T-helper 9 cell (primary cell): ENCODE measurements at places on chromosomes 3 and 15.

DNA sequence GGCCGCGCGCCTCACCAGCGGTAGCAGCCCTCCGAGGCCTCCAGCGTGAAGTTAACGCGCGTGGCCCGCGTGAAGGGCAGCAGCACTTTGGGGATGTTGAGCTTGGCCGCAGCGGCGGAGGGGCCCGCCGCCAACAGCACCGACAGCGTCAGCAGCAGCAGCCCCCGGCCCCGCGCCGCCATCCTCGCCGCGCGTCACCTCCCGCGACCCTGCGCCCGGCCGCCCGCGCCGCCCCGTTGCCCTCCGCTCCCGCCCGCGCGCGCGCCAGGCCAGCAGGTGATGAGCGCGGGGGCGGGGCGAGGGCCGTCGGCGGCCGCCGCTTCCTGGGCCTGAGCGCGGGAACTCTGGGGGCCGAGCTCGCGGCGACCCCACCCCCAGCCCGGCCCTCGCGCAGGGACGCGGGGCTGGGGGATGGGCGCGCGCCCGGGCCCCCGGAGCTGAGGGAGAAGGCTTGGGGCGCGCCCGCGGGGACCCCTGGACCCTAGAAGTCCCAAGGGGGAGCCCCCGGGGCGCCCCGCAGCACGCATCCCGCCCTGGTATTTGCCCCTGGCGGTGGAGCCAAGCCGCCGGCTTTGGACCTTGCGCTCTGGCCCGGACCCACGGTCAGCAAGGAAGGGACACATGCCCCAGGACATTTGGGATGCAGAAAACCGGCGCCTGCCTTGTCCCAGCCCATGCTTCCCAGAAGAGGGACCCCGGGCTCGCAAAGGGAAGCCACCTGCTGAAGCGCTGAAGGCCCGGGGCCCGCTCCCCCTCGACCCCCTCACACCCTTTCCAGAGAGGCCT is at the start of gene NUP210:
NUP210 (minus strand) TSS at position 278 of the 786 bp plus-strand sequence; CDS start at position 182, 96 bp downstream.
- DNase-seq: peak; percentile 45

- DNase-seq: peak; percentile 24
Measured at GRCh38 chr15:80977627-80978036, 12.0 kb downstream of the MESD start.

GRCh38 chr15:54884312-54884711 is 312.4 kb downstream of the RSL24D1 start:
- DNase-seq: no peak

DNA sequence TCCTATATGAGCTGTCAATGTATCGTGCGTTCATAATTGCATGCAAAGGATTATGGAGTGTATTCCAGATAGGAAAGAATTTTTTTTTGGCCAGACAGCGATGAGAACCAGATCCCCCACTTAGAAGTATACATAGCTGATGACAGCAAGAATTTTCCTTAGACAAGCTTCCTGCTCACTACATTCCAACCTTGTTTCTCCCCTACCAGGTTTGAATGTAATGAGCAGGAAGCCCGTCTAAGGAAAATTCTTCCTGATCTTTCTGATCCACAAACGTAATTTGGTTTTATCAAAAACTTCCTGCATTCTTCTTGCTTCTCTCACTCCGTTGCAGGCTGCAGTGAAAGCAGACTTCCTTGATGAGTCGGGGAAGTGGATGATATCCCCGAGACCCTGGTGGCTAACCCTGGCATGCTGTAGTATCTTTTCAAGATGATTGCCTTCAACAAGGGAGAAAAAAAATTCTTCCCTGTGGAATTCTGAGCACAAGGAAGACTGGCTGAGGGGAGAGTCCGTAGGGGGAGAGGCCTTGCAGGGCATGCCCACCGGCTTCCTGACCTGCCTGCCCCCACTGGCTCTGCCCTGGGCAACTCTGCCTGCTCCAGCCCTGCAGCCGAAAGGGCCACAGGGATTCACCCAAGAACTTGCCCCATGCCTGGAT is 243.1 kb downstream of the TLE3 start:
- no peak for DNase-seq

DNA sequence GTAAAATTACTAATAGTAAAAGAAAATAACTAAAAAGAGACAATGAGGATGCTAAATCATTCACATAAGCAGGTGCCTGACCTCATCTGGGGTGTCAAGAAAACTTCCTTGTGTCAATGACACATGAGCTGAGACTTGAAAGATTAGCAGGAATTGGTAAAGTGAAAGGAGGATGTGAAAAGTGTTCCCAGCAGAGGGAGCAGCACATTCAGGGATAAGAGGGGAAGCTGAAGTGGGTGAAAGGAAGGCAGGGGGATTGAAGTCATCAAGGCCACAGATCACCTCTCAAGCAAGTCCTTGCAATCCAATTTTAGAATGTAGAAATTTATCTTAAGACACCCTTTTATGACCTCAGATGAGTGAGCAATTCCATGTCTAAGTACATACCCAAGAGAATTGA is 60.2 kb upstream of the ACP3 start:
- no peak for DNase-seq

DNA sequence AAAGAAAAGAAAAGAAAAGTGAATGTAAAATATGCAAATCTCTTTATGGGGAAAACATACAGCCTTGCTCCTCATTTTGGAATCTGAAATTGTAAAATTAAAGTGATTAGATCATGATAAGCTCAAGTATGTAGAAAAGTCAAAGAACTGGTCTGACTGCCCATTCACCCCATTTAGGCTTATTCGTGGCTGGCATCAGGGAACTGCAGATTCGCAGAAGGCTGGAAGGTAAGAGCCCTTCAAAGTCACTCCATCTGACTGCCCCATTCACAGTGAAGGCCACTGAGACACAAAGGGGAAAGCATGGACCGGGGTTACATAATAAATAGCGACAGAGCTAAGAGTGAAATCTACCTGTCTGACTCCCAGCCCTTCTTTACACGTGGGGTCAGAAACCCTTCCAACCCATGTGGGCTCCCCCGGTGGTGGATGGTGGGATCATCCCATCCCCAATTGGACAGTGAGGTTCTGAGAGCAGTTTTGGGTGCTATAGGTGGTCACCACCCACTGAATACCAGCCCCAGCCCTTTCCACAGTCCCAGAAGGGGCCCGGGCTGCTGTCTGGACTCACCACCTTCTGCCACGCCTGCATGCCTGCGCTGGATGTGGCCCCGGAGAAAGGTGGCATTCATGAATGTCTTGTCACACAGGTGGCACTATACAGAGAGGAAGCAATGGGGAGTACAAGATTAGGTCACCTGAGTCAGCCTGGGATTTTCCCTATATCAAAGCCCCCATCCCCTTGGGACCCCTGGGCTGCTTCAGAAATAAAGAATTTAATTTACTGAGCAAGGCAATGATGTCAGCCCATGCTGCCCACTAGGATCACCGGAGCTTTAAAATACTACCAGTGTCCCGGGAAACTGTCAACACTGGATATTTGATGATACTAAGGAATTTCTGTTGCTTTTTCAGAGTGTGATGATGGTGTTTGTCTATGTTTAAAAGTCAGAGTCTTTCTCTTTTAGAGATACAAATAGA is 17.9 kb downstream of the DZIP1L start:
- no peak for DNase-seq

- no peak for DNase-seq
Measured at GRCh38 chr3:25178672-25179071, 249.4 kb upstream of the RARB start.

DNA sequence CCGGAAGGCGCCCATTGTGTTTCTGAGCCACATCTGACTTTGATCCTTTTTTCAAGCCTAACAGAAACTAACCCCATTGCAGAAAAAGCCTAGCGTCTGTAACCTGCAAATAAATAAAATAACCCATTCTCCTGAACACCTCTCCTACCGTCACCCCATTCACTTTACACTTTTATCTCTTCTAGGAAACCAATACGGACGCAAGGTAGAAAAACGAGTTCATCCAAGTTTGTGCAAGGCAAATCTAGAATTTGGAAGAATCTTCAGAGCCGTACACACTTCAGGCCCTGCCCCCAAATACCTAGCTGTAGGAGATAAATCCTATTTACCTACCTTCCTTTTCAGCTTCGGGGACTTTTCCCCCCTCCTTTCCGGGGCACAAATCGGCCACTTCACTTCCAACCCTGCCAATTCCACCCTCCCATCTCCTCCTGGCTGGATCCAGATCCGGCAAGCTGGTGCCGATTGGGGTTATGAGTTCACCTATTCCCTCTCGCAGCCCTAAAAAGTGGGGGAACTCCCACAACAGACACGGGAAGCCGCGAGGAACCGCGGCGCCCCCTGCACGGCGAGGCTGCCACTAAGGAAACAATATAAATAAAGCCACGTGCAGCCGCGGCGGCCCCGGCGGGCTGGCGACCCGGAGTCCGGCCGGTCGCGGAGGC is 987 bp downstream of the PRTG start:
- DNase-seq: no peak

DNA sequence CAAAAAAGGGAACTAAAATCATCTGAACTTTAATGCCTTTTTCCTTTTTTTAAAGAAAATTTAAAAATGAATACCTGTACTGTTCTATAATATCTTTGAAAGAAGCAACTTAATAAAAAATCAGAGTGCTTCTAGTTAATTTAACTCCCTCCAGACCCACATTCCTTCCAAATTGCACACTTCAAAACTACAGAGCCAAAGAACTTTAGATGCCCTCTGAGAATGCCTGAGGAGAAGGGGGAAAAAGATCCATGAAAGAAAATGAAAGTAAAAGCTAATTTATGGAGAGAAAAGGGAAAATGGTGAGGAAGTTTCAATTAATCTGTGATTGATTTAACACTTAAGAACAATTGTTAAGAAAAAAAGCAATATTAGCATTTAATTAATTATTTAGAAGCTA is 1141.6 kb downstream of the IGSF11 start:
- no peak for DNase-seq

GRCh38 chr3:108130701-108131474 is 40.1 kb upstream of the CD47 start:
- DNase-seq: no peak

- no peak for DNase-seq
Measured at GRCh38 chr3:125959317-125960065, 9.5 kb upstream of the ROPN1B start.

- DNase-seq: no peak
Measured at GRCh38 chr3:6120786-6121185, 740.1 kb upstream of the GRM7 start.

DNA sequence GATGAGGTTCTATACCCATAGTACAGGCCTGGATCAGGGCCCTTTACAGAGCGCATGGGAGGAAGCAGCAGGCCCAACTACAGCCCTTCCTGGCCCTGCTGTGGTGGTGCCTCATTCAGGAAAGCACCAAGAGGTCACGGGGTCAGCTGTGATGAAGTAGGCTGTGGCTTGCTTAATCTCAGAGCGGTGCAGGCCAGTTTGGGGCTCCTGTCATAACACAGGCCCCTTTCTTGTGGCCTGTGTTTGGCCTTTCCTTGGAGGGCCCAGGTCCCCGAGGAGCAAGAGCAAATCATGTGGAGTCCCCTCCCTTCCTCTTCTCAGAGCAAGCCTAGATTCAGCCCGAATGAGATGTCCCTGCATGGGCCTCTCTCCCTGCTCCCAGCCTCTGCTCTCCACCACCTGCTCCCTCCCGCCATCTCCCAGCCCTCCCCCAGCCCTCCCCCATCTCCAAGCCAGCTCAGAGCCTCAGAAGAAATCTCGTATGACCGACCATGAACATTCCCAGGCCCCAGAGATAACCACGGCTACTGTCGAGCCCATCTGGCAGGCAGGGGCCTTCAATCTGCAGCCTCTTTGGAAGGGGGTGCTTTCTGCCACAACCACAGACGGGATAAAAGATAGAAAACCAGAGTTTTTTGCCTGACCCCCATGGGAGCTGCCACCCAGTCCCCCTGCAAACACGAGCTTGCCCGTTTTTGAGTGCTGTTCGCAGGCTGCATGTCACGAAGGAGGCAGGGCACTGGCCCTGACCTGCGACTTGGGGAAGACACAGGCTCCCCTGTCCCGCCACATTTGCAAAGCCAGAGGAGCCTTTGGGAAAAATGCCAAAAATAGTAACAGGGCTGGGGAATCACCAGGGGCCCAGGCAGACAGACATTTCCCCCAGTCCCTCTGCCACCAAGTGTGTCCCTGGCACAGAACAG is 32.3 kb upstream of the DUSP7 start:
- DNase-seq: no peak

DNA sequence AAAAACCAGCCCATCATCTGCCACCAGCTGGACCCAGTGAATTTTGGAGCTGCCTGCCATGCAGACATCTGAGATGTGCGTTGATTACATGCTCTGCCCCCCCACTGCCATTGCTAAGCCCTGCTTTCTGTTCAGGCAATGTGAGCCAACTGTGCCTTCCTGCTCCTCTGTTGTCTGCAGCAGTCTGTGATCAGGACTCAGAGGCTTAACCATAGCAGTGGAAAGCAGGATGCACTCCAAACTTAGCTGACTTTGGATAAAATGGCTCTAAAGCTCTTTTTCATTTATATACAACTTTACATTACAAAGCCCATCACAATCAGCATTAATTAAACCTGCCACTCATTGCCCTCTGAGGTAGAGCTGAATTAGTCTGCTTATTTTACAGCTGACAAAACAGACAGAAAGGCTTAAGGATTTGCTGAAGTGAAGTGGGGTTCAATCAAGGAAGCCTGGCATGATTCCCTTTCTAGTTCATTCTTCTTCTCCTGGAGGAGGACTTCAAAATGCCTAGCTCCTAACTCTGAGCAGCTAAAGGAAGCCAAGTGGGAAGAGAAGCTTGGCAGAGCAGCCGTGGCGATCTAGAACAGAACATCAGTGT is 15.7 kb upstream of the RPS27L start:
- DNase-seq: no peak

GRCh38 chr15:65249641-65250040 is 37.0 kb downstream of the PARP16 start:
- DNase-seq: no peak

DNA sequence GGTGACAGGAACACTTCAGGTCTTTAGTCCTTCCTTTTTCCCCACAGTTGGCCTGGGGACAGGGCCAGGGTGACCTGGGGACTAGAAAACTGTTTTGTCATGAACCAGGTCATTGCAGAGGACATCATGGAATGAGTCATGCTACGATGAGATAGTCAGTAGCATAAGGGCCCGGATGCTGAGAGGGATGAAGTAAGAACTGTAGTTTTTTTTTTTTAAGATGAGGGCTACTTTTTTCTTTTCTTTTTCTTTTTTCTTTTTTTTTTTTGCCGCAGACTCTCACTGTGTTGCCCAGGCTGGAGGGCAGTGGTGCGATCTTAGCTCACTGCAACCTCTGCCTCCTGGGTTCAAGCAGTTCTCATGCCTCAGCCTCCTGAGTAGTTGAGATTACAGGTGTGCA is 8.0 kb downstream of the MAP2K5 start:
- DNase-seq: no peak
